Natural killer cell (primary cell): ENCODE measurements at places on chromosomes 1 and 21. TPM values are rescaled to one million over a fixed set of nuclear protein-coding genes. Genes with fewer than 3 reads are reported as not detected.

- no peaks in the 10 kb centered on the region for H3K4me1 ChIP-seq
- no peak for DNase-seq
- H3K27me3 ChIP-seq = no peaks in the 10 kb centered on the region
- no peak overlapping the region for H3K4me3 ChIP-seq
- H3K27ac ChIP-seq = no peak overlapping the region
Observed at GRCh38 chr21:46675595-46676280, 40.3 kb downstream of the PRMT2 start.

DNA sequence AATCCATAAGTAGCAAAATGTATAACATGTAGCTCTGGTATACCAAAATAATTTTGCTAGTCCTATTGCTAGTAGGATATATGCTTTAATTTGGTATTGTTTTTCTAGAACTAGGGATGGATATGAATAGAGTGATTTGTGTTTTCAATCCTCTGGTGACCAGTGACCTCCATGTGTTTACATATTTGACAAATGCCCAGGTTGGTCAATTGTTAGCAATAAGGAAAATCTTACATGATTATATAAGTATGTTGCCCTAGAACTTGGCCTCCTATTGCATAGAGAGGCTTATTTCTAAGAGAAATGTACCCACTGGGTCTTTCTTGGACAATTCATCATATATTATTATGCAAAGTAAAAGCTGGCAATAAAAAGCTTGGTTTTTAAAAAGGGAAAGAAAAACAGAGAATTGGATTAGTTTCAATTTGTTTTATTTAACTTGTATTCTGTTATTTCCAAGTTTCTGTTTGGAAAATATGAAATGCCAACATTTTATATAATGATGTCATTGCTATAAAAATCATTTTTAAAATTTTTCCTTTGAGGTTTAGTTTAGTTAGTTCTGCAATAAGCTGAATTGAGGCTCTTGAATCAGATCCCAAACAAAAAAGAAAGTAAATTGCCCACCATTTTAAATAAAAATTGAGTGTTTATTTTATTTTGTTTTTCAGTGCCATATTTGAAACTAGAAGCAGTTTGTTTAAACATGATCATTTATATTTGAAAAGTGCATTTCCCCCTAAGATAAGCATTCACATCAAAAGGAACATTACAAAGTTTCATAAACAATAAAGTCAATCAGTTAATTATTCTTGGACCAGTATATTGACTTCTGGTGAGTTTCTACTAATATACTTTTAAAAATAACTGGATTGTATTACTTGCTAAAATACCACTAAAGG is 210.9 kb downstream of the ZC3H11B start:
- no peaks in the 10 kb centered on the region for H3K4me1 ChIP-seq
- H3K4me3 ChIP-seq = no peak overlapping the region
- DNase-seq = no peak
- H3K27ac ChIP-seq = no peak overlapping the region

DNA sequence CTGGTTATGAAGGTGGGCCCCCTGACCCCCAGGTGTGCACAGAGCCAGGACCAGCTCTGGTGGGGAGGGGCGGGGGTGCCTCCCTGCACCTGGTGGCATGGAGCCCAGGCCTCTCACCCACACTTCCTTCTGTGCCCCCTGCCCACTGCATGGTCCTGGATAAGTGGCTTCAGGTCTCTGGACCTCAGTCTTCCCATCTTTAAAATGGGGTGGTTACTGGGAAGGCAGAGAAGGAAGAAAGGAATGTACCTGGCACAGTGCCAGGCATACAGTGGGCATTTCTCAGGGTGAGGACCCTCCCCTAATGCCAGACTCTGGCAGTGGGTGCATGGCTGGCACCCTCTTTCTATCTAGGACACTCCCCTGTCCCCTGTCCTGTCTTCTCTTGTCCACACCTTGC is 7.5 kb downstream of the CLCNKA start:
- peaks cover 13% of the 10 kb centered on the region for H3K4me1 ChIP-seq
- no peak for DNase-seq
- no peak overlapping the region for H3K4me3 ChIP-seq
- no peaks in the 10 kb centered on the region for H3K36me3 ChIP-seq

KCNK1 gene
- total RNA-seq = not detected

DNA sequence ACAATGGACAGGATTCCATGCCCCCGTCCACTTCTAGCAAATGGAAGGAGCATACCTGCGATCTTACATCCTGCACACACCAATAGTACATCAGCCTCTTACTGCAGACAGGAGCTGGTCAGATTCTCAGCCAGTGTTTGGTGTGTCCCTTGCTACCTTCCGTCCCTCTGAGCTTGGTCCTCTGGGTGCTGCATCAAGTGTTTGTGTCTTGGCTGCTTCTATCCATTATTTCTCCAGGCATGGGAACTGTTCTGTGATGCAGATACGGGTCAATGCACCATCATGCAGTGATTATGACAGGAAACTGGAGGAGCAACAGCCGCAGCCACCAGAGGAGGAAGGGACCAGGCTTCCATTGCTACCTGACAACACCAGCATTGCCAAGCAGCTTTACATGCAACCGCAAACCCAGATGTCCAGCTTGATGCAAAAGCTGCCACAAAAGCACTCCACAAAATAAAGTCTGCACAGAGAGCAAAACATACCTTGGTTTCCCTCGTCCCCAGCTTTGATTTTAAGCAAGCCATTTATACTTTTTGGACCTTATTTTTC is 21.9 kb upstream of the OVAAL start:
- no peaks in the 10 kb centered on the region for H3K27me3 ChIP-seq
- H3K4me1 ChIP-seq = no peaks in the 10 kb centered on the region
- no peak overlapping the region for H3K27ac ChIP-seq
- H3K4me3 ChIP-seq = no peak overlapping the region
- no peaks in the 10 kb centered on the region for H3K36me3 ChIP-seq

C1orf226 gene
- total RNA-seq = 0.09 TPM

EDN2 gene
- total RNA-seq = 0.29 TPM

DNA sequence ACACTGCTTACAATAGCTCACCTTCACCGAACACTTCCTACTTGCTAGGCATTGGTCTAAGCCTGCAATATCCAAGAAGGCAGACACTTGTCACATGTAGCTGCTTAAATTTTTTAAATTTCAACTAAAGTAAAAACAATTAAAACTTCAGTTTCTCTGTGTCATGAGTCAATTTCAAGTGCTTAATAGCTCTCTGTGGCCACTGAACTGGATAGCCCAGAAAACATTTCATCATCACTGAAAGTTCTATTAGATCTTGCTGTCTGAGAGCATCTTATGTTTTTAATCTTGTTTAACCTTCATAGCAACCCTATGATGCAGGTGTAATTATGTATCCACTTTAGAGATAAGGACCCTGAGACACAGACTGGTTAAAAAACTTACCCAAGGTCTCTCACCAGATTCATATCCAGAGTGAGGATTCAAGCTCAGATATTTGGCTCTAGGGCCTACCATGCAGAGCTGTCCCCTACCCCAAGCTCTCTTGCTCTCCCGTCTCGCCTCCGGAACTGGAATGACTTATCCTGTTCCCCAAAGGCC is 2.6 kb upstream of the FCRL6 start:
- no peak overlapping the region for H3K4me3 ChIP-seq
- H3K36me3 ChIP-seq = no peaks in the 10 kb centered on the region
- DNase-seq = no peak
- no peaks in the 10 kb centered on the region for H3K27me3 ChIP-seq
- H3K4me1 ChIP-seq = peaks cover 55% of the 10 kb centered on the region
- no peak overlapping the region for H3K27ac ChIP-seq

- peaks cover 80% of the 10 kb centered on the region for H3K4me1 ChIP-seq
- no peaks in the 10 kb centered on the region for H3K27me3 ChIP-seq
- DNase-seq = no peak
- H3K27ac ChIP-seq = peak within 1 kb of the TSS; percentile 52
Observed at GRCh38 chr1:206770531-206771337, at the start of gene IL19. IL19 (plus strand) TSS chr1:206770773; CDS start chr1:206836663, 65,890 bp downstream.

GRCh38 chr1:180976732-180977357 is 45.8 kb downstream of the STX6 start:
- H3K4me3 ChIP-seq = no peak overlapping the region
- H3K27me3 ChIP-seq = no peaks in the 10 kb centered on the region
- H3K4me1 ChIP-seq = peaks cover 6% of the 10 kb centered on the region
- no peak for DNase-seq
- H3K36me3 ChIP-seq = peaks cover 41% of the 10 kb centered on the region

DNA sequence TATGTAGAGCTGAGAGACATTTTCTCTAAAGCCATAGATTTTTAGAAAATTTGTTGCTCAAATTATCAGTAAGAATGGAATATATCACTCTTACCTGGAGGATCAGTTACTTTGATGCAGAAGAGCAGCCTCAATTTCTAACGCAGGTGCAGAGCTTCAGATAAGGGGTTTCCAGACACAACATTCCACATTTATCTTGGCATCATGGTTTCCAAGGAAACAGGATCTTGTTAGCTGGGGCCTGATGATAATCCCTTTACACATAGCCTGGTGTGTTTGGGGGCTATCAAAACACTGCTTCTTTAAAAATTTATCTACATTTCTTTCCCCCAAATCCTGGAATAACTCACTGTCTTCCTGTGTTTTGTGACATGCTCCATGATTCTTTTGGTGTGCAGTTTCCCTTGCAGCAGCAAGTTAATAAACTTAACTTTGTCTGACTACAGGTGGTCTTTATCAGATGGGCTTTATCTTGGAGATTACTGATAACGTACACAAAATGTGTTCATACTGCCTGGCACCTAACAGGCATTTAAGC is 2.7 kb upstream of the STX12 start:
- H3K27me3 ChIP-seq = no peaks in the 10 kb centered on the region
- no peak overlapping the region for H3K4me3 ChIP-seq
- no peak for DNase-seq

DNA sequence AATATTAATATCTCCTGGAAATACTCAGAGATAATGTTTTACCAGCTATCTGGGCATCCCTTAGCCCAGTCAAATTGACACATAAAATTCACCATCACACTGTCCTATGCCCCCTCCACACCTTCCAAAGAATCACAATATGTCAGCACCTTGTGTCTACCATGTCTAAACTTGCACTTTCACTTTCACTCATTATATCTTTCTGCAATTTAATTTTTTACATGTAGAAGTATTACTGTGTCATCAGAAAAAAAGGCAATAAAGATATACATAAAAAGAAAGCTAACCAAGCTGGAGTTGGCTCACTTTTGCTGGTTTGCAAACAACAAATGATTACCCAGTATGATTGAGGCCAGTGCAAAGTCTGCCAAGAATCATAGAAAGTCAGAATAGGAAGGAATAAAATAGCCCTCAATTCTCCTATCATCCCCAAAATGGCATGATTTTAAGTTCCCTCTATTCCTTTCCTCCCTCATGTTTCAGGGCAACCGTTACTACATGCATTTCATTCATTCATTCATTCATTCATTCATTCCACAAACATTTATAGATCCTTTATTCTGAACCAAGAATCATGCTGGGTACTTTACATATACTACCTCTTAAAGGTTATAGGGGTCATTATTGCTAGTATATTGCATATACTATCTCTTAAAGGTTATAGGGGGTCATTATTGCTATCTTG is 5.9 kb upstream of the LUZP1 start:
- no peaks in the 10 kb centered on the region for H3K27me3 ChIP-seq
- H3K4me3 ChIP-seq = no peak overlapping the region
- no peaks in the 10 kb centered on the region for H3K36me3 ChIP-seq
- no peak overlapping the region for H3K27ac ChIP-seq
- no peak for DNase-seq

DMRTA2 gene
- not detected for total RNA-seq

HCRTR1 gene
- total RNA-seq = not detected

GRCh38 chr1:22903113-22903512 is 69.6 kb downstream of the LACTBL1 start:
- no peak overlapping the region for H3K27ac ChIP-seq
- no peaks in the 10 kb centered on the region for H3K36me3 ChIP-seq

- H3K27ac ChIP-seq = no peak overlapping the region
- peaks cover 3% of the 10 kb centered on the region for H3K4me1 ChIP-seq
- H3K36me3 ChIP-seq = no peaks in the 10 kb centered on the region
- H3K4me3 ChIP-seq = no peak overlapping the region
Observed at GRCh38 chr1:166915941-166916340, 39.9 kb upstream of the TADA1 start.

GRCh38 chr1:234963904-234964702 is 164.5 kb downstream of the TOMM20 start:
- no peaks in the 10 kb centered on the region for H3K36me3 ChIP-seq
- H3K27ac ChIP-seq = peak overlapping the region; percentile 93
- peak; percentile 36 for DNase-seq
- H3K4me1 ChIP-seq = peaks cover 53% of the 10 kb centered on the region
- no peak overlapping the region for H3K4me3 ChIP-seq
- H3K27me3 ChIP-seq = no peaks in the 10 kb centered on the region

DNA sequence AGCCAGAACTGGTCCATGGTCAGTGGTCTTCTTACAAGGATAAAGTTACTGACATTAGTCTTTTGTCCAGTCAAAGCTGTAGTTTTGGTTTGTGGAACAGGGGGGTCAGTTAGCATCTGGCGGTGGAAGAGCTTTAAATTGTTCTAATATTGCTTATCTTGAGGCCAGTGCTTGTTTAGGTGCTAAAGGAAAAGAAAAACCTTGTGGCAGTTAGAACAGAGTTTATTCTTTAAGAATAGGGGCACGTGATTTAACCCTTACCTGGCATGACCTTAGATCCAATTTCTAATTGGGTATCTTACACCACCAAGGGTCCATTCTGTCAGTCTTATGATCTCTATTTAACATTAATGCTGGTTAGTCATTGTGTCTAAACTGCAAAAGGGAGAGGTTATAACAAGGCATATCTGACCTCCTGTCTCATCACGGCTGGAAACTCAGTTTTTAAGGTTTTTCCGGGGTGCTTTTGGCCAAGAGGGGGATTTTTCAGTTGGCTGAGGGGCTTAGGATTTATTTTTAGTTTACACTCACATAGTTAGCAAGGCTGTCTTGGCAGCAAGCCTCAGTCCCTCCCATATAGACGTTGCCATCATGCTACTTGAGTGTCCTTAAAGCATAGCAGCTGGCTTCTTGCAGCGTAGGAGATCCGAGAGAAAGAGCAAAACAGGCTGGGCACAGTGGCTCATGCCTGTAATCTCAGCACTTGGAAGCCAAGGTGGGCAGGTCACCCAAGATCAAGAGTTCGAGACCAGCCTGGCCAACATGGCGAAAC is 60.1 kb upstream of the FAM89A start:
- DNase-seq = no peak
- no peaks in the 10 kb centered on the region for H3K36me3 ChIP-seq
- H3K27me3 ChIP-seq = no peaks in the 10 kb centered on the region
- H3K4me3 ChIP-seq = no peak overlapping the region
- no peaks in the 10 kb centered on the region for H3K4me1 ChIP-seq

DNA sequence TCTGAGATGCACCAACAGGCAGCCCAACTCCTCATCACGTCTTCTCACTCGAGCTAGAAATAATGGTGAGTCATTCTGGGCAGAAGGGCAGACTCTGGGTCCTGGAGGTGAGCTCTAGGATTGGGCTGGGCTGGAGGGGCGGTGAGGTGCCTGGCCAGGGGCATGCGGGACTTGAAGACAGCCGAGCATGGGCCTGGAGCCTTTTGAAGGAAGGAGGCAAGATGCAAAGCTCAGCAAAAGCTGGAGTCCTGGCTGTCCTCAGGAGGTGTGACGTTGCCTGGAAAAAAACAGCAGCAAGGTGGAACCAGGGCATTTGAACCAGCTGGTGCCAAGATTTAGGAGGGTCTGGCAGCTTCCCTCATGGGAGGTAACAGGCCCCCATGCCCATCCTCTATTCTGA is 712 bp downstream of the KCNA2 start:
- no peaks in the 10 kb centered on the region for H3K36me3 ChIP-seq
- peaks cover 25% of the 10 kb centered on the region for H3K27me3 ChIP-seq

NKAIN1 gene
- not detected for total RNA-seq

GRCh38 chr1:85938829-85939228 is 217.7 kb downstream of the COL24A1 start:
- no peaks in the 10 kb centered on the region for H3K4me1 ChIP-seq
- no peak overlapping the region for H3K27ac ChIP-seq
- H3K36me3 ChIP-seq = no peaks in the 10 kb centered on the region

GRCh38 chr1:184753608-184754475 is 816 bp downstream of the EDEM3 start:
- H3K27ac ChIP-seq = peak overlapping the region; percentile 87
- no peak for DNase-seq
- peaks cover 6% of the 10 kb centered on the region for H3K4me1 ChIP-seq
- H3K36me3 ChIP-seq = no peaks in the 10 kb centered on the region

RHCE gene
- not detected for total RNA-seq

ADORA3 gene
- total RNA-seq = 0.40 TPM
